ENCODE measurements at places on chromosomes 1 and 21.
A peak's percentile ranks its signal among the peaks of the same experiment; 100 is the strongest.

DNA sequence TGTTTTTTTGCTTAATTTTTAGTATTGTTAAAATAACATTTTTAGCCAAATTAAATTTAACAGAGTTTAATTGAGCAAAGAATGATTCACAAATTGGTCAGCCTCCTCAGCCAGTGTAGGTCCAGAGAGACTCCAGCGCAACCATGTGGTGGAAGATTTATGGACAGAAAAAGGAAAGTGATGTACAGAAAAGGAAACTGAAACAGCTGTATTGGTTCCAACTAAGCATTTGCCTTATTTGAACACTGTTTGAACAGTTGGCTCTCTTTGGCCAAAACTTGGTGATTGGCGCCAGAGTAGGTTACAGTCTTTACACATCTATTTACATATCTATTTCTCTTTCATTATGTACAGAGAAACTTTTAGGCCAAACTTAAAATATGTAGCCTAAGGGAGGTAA lies 19.4 kb downstream of the RPS6KC1 start:
- peak; percentile 69 for DNase-seq

DNA sequence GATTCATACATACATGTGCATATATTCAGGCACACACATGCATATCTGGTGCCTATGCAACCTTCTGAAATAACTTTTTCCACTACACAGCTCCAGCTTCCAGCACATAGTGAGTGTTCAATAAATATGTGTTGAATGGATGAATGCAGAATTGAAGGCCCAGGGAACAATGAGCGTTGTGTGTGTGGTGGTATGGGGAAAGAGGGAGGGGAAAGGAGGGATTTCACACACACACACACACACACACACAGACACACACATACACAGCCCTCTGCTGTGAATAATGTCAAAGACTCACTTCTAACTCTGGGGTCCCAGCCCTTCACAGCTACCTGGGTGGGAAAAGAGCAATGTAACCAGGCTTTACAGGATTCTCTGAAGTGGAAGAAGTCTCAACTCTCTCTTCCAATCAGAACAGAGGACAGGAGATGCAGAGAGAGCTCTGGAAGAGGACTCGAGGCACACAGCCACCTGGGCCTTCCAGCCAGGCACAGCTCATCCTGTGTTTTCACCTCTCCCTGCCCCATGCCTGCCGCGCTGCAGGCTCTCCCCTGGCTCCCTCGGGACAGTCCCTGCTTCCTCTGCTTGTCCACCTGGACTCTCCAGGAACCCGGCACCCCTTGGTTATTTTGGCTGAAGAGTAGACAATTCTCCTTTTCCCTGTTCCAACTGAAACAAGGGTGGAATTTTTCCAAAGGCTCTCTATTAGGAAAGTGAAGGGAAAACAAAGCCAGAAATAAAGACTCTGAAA lies 5.4 kb upstream of the IGSF8 start:
- no peak for DNase-seq

- DNase-seq = no peak
Measured at GRCh38 chr1:151175041-151175741, 590 bp downstream of the TMOD4 start.

DNA sequence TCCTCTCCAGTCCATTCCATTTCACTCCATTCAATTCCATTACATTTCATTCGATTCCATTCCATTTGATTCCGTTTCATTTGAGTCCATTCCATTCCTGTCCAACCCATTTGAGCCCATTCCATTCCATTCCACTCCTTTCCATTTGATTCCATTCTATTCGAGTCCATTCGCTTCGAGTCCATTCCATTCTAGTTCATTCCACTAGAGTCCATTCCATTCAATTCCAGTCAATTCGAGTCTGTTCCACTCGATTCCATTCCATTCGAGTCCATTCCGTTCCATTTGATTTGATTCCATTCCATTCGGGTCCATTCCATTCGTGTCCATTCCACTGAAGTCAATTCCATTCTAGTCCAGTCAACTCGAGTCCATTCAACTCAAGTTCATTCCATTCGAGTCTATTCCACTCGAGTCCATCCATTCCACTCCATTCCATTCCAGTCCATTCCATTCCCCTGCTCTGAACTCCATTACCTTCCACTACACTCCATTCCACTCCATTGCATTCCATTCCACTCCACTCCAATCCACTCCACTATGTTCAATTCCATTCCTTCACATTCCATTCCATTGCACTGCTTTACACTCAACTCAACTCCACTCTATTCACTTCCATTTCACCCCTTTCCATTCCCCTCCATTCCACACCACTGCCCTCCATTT lies 2569.4 kb upstream of the TPTE start:
- no peak for DNase-seq

DNA sequence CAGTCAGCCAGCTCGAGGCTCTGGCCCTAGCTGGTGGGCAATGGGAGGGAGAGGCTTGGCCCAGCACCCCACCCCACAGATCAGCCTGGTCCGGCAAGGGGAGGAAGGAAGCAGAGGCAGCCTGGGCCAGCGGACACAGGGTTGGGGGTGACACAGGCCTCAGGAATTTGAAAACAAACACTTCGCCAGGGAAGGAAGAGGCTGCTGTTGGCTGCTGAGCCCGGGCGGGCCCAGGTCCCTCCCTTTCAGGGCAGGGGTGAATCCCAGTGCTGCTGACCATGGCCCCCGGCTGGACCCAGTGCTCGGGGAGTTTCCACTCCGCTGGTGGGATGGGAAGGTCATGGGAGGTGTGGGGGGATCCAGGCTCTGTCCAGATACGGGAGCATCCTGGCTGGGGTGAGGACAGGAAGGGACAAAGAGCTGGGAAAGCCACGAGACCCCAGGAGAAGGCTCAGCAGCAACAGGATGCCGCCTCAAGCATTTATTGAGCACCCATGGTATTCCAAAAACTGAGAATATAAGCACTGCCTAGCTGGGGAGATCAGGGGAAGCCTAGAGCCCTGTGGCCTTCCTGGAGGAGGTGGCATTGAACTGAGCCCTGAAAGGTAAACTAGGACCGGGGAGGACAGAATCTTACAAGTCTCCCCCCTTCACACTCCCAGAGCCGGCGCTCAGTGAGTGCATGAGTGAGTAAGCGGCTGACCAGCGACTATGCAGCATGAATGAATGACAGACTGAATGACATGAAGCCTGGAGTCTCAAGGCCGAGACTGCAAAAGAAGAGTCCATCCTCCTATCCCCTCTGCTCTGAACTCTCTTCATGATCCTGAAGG lies 26.2 kb upstream of the EPHA2 start:
- DNase-seq = peak; percentile 89

Measured in fibroblast of skin of scalp (primary cell).